ENCODE measurements at places on chromosomes 6 and 20.

DNA sequence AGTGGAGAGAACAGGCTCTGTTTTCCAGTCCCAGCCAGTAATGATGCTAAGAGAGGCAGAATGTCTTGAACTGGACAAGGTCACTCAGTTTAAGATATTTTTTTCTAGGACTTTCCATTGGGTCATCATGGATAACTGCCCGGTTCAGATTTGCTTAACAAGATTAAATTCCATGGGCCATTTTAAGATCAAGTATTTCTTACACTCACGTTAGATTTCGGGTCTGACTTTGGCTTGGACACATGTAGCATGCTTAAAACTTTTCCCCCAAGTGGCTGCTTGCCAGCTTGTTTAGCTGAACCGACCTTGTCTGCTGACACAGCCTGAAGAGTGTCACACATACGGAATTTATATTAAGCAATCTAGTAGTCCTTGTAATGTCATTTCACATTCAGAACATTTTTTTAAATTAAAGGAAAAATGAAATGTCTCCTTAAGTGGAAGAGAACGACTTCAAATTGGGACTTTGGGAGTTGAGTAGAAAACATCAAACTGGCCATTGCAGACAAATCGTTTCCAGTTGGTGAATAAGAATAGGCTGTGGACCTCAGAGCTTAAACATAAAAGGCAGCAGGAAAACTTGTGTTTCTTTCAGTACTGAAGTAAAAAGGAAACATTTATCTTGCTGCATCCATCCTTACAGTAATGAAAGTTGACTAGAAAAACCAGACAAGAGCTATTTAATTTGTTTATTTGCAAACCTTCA, 29.0 kb downstream of the ARMC2 start:
- DNase-seq: no peak

DNA sequence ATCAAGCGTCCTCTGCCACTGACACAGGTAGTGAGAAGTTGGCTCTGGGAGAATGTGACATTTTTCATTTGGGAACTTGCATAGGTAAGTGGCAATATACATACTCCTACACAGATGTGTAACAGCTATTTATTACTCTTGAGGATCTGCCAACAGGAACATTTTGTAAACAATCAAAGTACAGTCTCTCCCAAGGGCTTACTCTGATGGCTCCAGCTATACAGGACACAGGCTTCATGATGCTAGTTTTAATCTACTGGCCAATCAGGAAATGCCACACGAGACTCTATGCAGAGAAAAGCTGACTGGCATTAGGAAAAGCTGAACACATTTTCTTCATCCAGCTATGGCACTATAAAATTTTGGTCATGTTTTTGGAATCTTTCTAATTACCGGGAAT, 57.8 kb downstream of the POPDC3 start:
- DNase-seq: no peak

- no peak for DNase-seq
Measured at GRCh38 chr6:140697585-140697984, 1323.1 kb upstream of the CITED2 start.

- DNase-seq: no peak
Measured at GRCh38 chr20:17752459-17752858, 52.7 kb downstream of the BANF2 start.

DNA sequence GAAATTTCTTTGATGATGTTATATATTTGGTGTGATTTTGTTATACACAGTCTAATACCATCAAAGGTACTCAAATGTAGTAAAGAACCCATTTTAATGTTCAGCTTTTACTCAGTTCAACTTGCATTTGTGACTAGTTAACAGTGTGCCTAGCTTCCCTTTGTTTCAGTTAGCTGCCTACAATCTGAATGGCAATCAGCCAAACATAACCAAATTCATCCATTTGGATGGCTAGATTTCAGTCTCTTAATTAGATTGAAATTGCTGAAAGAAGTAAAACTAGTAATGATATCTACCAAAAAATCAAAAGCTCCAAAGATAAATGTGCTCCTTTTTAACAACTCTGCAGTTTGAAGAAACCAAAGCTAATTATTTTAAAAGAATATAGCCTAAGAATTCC, 6.9 kb downstream of the EPHA7 start:
- DNase-seq: no peak

DNA sequence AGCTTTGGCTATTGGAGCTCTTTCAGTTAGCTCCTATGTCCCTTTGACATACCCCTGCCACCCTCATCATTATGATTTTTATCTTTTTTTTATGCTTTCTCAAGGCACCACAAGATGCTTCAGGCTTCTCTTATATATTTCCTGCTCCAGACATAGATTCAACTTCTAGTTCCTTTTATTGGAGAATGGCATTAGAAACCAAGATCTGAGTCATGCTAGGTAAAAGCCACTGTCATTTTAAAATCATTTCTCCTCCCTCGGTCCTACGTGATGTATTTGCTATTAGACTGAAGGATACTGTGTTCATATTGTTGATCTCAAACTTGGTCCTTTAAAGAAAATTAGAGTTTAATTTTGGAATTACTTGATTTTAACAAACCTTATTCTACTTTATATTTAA, 8.3 kb downstream of the TENT5A start:
- DNase-seq: no peak

DNA sequence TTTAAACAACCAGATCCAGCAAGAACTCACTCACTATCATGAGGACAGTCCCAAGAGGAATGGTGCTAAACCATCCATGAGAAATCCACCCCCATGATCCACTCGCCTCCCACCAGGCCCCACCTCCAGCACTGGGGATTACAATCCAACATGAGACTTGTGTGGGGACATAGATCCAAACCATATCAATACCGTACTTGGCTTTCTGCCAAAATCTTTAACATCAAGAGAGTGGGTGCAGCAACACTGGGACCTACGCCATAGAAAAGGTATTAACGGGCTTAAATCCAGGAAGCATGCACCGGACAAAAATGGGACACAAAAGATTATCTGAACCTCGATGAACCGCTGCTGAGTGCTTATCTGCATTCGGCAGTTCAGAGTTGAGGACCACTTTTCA, 322.3 kb upstream of the ARID1B start:
- DNase-seq: no peak
